ENCODE measurements at places on chromosomes 12 and 14.

- DNase-seq: no peak
Observed at GRCh38 chr12:40444174-40444573, 219.4 kb downstream of the LRRK2 start.

- DNase-seq: peak; percentile 49
Observed at GRCh38 chr14:102088012-102088792, 1.4 kb upstream of the HSP90AA1 start.

DNA sequence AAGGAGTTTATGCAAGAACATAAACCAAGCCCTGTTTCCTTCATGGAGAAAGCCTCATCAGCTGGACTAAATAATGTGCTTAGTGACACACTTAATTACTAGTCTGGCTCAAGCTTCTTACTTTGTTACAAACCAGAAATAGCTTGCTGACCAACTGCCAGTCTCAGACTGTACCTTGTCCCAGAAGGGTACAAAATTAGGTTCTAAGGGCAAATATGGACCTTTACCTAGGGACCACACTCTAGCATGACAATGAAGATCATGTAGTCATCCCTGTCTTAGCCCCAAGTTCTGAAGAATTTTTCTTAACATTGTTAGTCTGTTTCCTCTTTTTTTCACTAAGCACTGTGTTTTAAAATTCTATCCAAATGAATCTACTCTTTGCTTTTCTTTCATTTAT, 2.2 kb downstream of the AMN1 start:
- DNase-seq: no peak

GRCh38 chr14:91401751-91402150, 15.9 kb downstream of the CCDC88C start:
- no peak for DNase-seq

DNA sequence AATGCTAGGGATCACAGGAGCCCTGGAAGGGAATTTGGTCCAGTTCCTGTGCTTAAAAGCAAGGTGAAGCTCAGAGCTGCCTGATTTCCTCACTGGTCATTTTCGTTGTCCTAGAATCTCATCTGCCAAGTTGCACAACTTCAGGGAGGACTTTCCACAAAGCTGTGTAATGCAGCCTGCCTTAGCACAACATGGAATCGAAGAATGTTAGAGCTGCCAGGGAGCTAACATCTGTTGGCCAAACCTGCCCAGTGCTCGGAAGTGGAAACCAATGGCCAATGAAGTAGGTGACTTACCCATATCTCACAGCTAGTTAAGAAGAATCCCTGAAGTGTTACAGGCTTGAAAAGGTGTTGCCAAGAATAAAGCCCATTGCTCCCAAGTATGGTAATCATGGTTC, 79.9 kb upstream of the SSTR1 start:
- peak; percentile 65 for DNase-seq

DNA sequence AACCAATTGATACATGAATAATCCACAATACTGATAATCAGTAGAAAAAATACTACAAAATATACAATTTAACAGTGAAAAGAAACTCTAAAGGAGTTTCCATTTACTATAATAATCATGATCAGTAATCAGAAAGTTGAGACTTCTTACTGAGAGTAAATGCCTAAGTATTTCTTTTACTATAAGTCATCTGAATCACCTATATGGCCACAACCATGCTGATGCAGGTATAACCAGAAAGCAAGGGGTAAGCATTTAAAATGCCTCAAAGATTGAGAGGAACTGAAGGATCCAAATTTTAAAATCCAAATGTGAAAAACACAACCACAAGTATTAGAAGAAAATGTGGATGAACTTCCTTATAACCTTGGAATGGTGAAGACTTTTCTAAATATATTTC, 23.4 kb downstream of the CDK17 start:
- no peak for DNase-seq

DNA sequence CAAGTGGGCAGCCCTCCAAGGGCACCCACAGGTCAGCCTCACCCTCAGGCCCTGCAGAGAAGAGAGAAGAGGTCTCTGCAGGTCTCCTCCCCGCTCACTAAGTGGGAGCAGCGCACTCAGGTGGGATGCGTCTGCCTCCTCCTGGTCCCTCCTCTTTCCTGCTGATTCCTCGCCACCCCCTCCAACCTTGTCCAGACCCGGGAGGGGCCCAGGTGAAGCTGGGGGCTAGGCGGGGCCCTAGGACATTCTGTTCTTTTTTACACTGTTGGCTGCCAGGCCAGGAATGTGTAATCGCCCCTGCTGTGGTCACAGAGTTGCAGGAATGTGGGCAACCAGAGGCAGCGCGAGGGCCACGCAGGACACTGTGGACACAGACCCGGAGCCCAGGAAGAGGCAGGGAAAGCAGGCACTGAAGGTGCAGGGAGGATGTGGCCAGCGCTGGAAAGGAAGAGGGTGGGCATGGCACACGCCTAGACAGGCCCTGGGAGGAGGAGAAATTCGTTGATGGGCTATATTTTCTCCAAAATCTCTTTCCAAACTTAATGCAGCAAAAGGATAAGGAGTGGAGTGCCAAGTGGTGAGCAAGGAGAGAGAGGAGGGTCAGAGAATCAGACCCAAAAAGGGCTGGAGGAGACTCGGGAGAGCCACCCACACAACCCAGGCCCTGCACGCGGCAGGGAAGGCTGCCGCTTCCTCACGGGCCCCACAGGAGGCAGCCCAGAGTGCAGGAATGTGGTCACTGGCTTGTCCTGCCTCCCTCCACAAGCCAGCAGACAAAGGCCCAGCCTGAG, 911 bp upstream of the SCNN1A start:
- peak; percentile 85 for DNase-seq
